Activated CD8-positive, alpha-beta memory T cell treated with anti-CD3 and anti-CD28 coated beads for 1 hour (primary cell): ENCODE measurements at places on chromosomes 4 and X.

- DNase-seq: no peak
These were observed 464.1 kb downstream of the IDS start for GRCh38 chrX:149040873-149041535.

- no peak for DNase-seq
These were observed 9.6 kb upstream of the AREG start for GRCh38 chr4:74435296-74435695.

- no peak for DNase-seq
These were observed 85.7 kb upstream of the MTM1 start for GRCh38 chrX:150482537-150483206.

- DNase-seq: no peak
These were observed 60.0 kb downstream of the FHIP1A start for GRCh38 chr4:151468715-151469696.

DNA sequence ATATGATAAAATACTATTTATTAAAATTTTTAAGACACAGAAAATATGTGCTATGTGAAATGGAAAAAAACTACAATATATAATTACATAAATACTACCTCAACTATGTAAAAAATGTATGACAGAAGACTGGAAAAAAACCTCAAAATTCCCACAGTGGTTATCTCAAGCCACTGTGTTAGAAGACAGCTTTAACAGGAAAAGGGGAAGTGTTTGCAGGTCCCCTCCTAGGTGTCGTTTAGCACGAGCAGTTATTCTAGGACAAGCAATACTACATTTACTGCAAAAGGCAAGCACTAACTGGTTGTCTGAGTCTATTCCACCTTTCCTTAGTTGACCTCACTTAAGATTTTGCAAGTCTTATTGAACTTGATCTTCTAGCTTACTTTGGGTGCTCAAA is 44.9 kb upstream of the PHF8 start:
- no peak for DNase-seq

GRCh38 chr4:86107112-86107511 is 252.7 kb downstream of the MAPK10 start:
- DNase-seq: no peak
